ENCODE measurements at places on chromosomes 6 and 20. TPM values are rescaled to one million over a fixed set of nuclear protein-coding genes. Genes with fewer than 3 reads are reported as not detected.

The RNF39 gene
- total RNA-seq: not detected

- DNase-seq: no peak
These were observed 61.6 kb upstream of the TNFRSF21 start for GRCh38 chr6:47371139-47371869.

The ANKEF1 gene
- total RNA-seq: 7.6 TPM

DNA sequence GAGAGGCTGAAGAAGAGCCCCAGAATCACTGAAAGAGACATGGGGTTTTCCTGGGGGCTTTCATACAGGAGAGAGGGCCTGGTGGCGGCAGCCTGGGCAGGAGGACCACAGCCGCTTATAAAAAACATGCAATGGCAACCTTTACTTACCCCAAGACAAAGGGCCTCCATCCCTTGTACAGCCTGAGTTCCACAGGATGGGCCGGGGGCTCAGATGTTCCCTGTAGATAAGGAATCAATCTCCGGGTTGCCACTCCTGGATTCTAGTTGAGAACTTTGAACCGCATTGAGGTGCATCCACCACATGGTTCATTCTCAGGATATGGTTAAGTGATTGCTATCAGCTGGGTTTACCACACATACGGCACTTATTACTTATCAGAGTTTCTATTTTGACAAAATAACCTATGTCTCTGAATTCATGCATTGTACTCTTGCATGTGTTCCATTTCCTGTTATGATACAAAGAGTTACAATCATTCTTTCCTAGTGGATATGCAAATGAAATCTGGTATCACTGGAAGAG lies 677.6 kb downstream of the KIF16B start:
- no peak for DNase-seq

The PFDN4 gene
- 16.5 TPM for total RNA-seq

The GFOD1 gene
- total RNA-seq: 5.9 TPM

The TMEM217 gene
- total RNA-seq: 1.4 TPM

- no peak for DNase-seq
These were observed 28.7 kb downstream of the SAYSD1 start for GRCh38 chr6:39086294-39086693.

Measured in activated naive CD8-positive, alpha-beta T cell treated with anti-CD3 and anti-CD28 coated beads, Interleukin-2, amount 10 ng/mL, durations not matched to agents 7 days and 5 days (primary cell).